ENCODE measurements at places on chromosomes 13 and 19.
A peak's percentile ranks its signal among the peaks of the same experiment; 100 is the strongest.

DNA sequence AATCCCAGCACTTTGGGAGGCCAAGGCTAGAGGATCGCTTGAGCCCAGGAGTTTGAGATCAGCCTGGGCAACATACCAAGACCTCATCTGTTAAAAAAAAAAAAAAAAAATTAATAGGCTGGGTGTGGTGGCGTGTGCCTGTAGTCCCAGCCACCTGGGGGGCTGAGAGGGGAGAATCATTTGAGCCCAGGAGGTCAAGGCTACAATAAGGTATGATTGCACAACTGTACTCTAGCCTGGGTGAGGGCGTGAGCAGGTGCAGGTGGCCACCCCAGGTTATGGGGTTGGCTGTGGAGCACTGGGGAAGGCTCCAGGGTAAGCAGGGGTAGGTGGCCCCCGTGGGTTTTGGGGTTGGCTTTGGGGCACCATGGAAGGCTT, 33.9 kb downstream of the MCF2L start:
- DNase-seq, result no peak

- no peak for DNase-seq
These were observed 218.1 kb upstream of the ARGLU1 start for GRCh38 chr13:106786006-106786563.

DNA sequence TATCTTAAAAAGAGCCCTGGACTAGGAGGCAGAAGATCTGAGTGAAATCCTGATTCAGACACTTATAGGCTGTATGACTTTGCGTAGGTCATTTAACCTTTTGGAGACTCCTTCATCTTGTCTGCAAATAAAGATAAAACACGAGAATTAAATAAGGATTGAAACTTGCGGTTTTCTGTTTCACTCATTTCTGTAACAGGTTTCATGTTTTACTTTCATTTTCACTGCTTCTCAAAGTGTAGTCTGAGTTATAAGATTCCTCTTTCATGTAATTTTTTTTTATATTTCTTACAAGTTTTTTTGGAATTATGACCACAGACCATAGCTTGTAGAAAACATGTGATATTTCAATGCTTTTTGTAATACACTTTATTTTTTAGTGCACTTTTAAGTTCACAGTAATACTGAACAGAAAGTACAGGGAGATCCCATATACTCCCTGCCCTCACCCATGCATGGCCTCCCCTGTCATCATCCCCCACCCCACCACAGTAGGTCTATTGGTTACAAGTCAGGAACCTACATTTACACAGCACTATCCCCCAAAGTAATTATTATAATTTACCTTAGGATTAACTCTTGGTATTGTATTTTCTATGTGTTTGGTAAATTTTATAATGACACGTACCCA, 174.6 kb downstream of the ITGBL1 start:
- DNase-seq, result no peak

DNA sequence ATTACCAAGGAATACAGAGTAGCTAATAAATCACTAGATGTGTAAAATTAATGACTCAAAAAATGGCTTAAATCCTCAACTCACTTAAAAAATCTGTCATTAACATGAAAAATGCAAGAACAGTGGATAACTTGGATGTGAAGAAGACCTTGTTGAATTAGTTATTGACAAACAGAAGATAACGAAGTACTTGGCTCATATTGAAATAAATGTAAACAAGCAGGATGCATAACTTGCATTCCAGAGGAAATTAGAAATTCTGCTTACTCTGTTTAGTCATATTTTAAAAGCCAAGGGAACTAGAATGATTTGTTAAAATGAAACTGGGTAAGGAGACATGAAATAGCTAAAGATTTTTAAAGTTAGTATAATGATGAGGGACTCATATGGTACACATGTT, 1812.2 kb downstream of the PCDH9 start:
- no peak for DNase-seq

GRCh38 chr19:15144046-15144646, 36.9 kb downstream of the SYDE1 start:
- no peak for DNase-seq

DNA sequence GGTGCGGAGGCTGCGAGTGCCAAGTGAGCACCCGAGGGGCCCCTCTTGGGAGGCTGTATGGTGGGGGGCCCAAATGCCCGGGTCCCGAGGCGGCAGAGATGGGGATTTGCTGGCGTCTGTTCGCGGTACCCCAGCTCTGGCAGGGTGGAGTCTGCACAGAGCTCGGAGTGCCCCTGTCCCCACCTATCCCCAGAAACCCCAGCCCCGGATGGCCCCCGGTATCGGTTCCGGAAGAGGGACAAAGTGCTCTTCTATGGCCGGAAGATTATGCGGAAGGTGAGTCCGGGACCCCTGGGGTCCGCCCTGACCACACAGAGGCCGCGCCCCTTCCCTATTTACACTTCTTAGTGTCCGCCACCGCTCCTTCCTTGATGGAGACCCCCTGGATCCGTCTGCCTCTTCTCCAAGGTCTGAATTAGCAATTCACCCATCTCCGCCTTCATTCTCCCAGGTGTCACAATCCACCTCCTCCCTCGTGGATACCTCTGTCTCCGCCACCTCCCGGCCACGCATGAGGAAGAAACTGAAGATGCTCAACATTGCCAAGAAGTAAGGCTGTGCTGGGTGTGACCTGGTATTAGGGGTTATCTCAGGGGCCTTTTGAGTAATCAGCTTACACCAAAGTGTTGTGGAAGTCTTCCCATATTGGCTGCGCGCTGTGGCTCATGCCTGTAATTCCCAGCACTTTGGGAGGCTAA, 630 bp downstream of the PNPLA6 start:
- DNase-seq, result no peak

DNA sequence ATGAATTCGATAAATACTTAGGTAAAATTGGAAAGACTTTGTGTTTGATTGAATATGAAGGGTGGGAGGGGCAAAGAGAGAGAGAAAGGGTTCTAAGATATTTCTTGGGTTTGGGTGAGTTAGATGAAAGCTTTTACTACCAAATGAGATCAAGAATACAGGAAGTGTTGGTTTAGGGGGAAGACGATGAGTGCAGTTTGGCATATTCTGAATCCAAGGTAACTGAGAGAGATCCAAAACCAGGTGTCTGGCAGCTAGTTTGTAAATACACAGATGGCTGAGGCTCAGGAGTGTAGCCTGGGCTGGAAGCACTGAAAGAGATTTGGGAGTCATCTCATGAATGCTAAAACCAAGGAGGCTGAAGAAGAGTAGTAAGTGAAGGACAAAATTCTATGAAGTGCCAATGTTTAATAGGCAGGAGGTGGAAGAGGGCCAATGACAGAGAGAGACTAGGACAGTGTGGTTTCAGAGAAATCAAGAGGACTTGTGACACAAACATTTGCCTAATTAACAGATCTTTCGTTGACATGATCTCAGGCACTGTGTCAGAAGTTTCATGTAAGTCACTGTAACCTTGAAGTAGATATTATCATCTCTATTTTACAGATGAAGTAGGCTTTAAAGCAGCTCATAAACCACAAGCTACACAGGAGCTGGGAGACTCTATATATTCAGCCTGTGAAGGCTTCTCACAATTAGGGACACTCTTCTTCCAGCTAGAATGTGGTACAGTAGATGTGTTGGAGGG, 70.2 kb upstream of the ZDHHC20 start:
- no peak for DNase-seq

DNA sequence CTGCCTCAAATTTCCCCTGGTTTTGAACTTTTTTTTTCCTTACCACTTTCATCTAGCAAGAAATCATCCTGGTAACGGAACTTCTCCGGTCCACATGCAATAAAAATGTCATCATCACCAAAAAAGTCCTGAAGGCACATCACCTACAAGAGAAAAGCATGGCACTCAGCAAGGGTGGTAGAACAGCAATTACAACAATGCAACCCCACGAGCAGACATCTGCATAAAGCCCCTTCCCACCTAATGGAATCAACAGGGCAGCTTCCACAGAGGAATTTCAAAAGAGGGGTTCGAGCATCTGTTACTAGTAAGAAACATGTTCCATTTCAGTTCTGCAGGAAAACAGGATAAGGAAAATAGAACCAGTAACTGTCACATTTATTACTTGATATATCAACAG, 183.9 kb downstream of the DCLK1 start:
- no peak for DNase-seq

GRCh38 chr19:55738302-55738701, at the start of gene NLRP9:
TSS of gene NLRP9 (minus strand) at chr19:55738402. CDS start at chr19:55738374, 28 bp downstream.
- no peak for DNase-seq

- DNase-seq, result no peak
These were observed 4.2 kb downstream of the BLOC1S3 start for GRCh38 chr19:45182758-45183157.

DNA sequence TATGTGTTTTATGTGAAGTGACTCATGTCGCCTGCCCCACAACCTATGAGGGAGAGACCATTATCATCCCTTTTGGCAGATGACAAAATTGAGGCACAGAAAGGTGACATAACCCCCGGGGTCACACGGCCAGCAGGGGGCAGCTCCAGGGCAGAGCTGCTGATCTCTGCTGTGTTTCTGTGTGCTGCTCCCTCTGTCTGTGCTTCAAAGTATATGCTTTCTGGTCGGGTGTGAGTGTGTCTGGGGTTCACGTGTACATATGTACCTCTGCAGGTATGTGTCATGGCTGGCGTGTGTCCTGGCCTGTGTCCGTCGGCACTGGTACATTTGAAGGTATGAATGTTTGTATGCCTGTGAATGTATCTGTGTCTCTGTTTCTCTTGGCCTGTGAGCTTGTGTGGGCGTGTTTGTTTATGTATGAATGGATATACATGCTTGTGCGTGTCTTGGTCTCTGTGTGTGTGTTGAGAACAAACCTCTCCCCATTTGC, 7.1 kb downstream of the LIPE start:
- peak; percentile 29 for DNase-seq

- no peak for DNase-seq
These were observed 52.9 kb upstream of the GPR12 start for GRCh38 chr13:26813321-26813979.

- no peak for DNase-seq
These were observed 991.7 kb downstream of the EFNB2 start for GRCh38 chr13:105543742-105544141.

GRCh38 chr13:106503730-106504453, 31.6 kb downstream of the EFNB2 start:
- no peak for DNase-seq

GRCh38 chr19:4370418-4371041, 27.2 kb downstream of the MPND start:
- DNase-seq, result no peak

DNA sequence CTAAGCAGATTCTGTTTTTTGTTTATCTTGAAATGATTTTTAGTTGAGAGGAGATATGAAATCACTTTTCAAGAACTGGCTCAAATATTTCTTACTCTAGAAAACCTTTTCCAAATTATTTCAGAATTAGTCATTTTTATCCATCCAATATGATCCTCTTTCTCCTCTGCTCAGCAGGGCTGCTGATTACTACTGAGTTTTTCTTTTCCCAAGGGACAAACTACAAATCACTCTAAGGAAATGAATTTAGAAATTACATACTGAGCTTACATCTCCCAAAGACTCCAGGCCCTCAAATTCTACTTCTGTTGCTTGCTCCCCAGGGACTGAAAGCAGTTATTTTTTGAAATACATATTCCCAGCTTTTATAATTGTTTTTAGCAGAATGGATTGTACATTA, 87.4 kb upstream of the UFM1 start:
- DNase-seq, result no peak

DNA sequence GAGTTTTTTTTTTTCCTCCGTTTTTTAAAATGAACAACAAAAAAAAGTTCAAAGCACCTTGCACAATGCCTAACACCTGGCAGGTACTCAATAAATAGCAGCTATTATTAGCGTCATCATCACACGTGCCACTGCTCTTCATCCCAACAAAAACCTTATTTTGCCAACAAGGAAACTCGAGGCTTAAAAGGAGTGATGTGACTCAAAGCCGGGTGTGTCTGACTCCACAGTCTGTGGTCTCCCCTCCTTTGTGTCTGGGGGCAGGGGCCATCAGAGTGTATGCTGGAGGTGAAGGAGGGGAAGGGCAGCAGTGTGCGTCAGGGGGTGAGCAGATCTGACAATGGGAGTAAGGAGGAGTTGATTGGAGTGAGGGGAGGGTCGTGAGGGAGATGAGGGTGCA, 34.1 kb upstream of the POU2F2 start:
- DNase-seq, result no peak

GRCh38 chr13:99987154-99988019, 5.8 kb downstream of the ZIC2 start:
- DNase-seq, result no peak

GRCh38 chr13:58893396-58893795, 1261.9 kb downstream of the PCDH17 start:
- no peak for DNase-seq

GRCh38 chr13:77338961-77339401, 12.1 kb upstream of the MYCBP2 start:
- no peak for DNase-seq

DNA sequence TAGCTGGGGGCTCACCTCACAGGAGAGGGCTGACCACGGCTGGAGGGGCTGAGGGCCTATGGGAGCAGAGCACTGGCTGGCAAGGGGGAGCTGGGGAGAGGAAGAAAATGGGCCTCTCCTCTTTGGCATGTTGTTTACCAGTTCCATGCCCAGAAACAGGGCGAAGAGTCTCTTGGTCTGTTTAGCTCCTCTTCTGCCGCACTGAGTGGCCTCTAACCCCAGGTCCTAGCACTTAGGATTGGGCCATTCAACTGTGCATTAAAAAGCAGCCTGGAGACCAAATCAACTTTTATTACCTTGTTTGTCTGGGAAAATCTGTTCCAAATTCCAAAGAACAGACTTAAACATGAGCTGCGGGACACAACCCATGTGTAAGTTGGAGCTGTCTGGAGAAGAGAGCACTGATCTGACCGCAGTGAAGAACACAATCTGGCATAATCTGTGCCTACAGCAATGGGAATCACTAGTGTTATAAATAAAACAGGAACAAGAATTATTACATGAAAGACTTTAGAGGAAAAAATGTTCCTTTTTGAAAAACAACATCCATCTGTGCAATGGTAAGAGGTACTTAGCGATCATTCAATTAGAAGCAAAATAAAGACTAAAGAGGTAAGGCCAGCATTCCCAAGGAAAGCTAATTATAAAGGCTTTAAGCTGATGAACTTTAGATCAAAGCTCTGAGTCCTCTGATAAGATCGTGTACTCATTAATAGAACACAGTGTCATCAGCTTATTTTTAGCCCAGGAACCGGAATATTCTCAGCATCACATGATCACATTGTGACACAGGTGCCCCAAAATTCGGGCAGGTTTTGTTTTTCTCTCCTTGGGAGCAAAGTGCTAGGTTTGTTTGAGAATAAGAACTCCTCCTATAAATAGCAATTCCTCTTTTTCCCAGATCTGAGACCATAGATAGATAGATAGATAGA, 243.2 kb downstream of the COL4A1 start:
- no peak for DNase-seq

All from right forelimb (tissue), 1 donor.